ENCODE measurements at places on chromosomes 6 and 20.

GRCh38 chr6:43687437-43688347 lies at the start of gene MRPS18A:
Gene MRPS18A, minus strand, starts transcription at chr6:43687791. Its CDS starts 12 bp downstream, at chr6:43687779.
- DNase-seq = peak; percentile 89

DNA sequence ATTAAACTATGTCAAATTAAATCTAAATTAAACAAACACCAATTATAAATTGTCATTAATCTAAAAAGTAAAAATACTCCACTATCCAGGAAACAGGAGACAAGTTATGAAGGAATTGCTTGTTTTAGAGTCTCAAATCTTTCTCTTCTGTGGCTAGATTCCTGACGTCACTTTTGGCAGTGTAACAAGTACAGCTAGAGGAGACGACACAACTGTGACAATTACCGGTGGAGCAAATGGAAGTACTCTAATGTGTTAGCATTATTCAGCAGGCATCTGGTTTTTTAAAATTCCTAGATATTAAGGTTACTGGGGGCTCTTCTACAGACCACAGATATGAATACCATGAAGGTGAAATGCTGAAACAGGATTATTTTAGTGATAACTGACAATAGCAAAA lies 1042.7 kb downstream of the EPHA7 start:
- no peak for DNase-seq

DNA sequence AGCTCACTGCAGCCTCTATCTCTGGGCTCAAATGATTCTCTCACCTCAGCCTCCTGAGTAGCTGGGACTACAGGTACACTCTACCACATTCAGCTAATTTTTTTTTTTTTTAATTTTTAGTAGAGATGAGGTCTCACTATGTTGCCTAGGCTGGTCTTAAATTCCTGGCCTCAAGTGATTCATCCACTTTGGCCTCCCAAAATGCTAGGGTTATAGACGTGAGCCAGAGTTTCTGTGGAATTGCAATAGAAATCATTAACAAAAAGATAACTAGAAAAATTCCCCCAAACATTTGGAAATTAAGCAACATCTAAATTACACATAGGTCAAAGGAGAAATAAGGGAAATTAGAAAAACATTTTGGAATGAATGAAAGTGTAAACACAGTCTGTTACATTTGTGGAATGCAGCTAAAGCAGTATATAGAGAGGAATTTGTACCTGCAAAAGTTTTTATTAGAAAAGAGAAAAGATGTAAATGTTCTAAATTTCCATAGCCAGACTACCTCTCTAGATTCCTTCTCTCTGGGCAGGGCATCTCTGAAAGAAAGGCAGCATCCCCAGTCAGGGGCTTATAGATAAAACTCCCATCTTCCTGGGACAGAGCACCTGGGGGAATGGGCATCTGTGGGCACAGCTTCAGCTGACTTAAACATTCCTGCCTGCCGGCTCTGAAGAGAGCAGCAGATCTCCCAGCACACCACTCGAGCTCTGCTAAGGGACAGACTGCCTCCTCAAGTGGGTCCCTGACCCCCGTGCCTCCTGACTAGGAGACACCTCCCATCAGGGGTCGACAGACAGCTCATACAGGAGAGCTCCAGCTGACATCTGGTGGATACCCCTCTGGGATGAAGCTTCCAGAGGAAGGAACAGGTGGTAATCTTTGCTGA lies 51.3 kb downstream of the ATRN start:
- no peak for DNase-seq

- DNase-seq = peak; percentile 53
Observed at GRCh38 chr6:21588481-21589351, 4.8 kb upstream of the SOX4 start.

DNA sequence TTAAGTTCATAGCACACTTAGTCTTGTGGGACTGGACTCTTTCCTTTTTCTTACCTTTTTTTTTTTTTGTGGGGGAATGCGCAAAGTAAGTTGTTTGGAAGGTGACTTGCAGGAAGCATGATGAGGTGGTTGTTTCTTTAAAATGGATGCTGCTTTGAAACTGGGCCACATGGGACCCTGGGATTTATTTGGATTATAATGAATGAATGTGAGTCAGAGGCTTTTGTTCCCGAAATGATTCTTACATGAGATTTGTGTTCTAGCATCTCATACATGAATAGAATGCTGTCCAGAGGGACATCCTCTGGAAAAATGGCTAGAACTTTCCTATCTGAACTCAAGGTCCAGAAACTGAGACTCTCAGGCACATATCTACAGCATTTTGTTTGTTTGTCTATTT lies 236.6 kb upstream of the RNF24 start:
- no peak for DNase-seq

- no peak for DNase-seq
Observed at GRCh38 chr6:35922139-35922554, 1.2 kb upstream of the SRPK1 start.

- no peak for DNase-seq
Observed at GRCh38 chr6:38112181-38112580, 292.7 kb downstream of the ZFAND3 start.

DNA sequence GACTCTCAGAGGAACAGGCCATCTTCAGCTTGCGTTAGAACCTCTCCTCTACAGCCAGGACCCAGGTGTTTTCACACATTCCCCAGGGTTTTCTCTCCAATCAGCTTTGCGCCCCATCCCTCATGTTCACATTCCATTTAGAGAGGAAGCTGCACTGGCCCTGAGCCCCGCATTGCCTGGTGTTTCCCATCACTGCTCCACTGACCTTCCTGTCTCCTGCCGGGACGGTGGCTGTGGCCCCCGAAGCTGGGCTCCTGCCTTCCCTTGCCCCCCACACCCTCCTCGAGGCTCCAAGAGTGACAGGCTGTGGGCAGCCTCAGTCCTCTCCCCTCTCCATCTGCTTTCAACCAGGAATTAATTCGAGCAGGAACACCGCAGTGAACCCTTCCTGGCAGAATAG lies 357.3 kb downstream of the THBS2 start:
- no peak for DNase-seq

GRCh38 chr6:142833054-142833453 lies 111.9 kb downstream of the HIVEP2 start:
- DNase-seq = no peak

DNA sequence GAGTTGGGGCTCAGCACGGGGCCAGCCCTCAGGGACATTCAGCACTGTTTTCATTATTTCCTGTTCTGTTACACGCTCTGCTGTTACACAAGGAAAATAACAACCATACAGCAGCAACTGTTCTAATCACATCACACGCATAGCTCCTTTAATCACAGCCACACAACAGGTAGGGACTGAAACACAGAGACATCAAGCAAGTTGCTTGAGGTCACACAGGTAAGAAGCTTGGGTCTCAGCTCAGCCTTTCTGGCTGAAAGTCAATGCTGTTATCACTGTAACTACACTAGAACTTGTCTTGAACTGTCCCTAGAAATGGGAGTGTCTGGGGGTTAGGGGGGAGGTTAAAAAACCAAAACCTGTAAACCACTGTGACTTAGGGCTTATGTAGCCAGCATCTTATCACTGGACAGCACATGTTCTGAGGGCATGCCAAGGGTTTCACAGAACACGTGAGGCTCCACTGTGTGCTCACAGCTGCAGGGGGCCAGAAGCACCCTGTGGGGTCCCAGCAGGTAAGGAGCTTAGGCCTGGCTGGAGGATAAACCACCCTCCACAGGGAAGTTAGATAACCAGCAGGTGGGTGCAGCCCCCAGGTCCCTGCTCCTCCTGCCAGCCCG lies 146.0 kb downstream of the EYA2 start:
- no peak for DNase-seq

DNA sequence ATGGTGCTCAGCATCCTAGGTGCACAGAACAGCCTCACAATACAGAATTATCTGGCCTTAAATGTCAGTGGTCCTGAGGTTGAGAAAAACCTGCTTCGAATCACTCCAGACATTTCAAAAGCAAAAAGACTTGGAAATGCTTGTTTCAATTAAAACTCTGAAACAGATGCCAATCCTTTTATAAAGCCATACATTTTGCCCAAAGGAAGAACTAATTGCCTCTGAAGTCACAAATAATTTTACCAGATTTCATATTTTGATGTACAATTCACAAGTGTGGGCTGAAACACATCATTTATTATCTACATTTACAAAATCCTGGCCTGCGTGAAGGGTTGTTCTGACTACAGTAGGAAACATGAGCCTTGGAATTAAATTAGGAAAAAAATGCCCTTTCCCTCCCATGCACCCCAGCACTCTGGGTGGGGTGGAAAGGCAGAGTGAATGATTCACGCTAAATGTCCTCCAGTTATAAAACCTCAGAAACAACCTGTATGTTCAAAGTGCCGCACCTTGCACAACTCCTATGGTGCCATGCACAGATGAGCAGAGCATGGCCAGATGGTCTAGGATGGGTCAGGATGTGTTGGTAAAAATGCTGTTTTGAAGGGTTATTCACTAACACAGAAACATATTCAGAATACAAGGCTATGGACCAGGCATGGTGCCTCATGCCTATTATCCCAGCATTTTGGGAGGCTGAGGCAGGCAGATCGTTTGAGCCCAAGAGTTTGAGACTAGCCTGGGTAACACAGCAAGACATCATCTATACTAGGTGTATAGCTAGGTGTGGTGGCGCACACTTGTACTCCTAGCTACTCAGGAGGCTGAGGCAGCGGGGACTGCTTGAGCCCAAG lies 87.0 kb downstream of the ZMYND8 start:
- no peak for DNase-seq

DNA sequence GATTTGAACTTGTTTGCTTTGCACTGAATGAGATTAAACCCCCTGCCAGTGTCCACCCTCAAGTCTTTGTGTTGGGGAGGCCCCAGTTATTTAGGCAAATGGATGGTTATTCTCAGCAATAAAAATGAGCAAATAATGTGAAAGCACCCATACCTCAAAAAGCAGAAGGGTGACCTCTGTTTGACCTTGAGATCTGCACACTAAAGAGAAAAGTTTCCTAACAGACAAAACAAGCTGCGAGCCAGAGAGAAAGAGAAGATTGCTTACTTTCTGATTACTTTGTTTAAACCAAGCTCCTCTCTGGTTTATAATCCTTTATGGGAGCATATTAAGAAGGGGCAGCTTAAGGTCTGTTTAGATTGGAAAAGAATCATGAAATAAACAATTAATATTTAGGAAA lies 30.4 kb upstream of the TRERF1 start:
- DNase-seq = no peak

DNA sequence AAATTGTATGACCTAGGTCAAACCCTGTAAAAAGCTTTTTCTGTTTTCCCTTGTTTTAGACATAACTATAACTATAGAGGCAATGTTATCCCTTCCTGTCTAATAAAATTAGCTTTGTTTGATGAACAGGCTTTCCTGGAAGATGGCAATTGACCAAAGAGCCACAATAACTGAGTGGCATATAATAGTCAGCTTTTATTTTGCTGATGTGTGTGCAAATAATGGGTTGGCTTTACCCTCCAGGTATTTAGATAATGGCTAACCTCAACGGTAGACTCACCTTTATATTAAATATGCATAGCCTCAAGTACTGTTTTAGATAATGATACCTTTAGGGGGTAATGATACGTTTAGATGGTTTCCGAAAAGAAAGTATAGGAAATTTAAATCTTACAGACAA lies 15.0 kb downstream of the TBXT start:
- DNase-seq = no peak

- peak; percentile 96 for DNase-seq
Observed at GRCh38 chr20:884983-885952, 30.9 kb downstream of the ANGPT4 start.

- DNase-seq = no peak
Observed at GRCh38 chr6:130996635-130997034, 66.4 kb downstream of the EPB41L2 start.

DNA sequence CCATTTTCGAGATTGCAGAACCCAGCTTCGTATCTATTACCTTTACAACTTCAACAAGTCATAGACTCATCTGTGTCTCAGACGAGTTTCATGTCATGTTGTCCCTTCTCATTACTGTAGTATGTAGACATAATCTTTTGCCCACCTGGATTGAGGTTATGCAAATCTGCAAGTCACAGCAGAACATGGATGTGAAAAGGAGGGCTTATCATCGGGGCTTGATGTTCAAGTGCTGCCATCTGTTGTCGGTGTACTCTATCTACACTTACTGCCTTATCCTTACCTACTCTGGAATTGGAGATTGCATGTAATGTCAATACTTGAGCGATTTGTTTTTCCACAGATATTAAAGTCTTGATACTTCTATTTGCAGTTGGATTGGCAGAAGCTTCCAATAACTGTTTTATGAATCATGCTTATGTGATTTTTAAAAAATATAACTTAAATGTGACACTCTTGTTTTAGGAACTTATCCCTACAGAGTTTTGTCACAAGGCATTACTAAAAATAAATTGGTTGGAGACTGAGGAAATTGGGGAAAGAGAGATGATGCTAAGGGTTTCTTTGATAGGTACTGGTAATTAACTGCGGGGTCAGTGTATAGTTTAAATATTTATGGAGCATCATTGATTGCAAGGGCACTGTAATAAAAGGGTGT lies 3.0 kb upstream of the GOPC start:
- peak; percentile 47 for DNase-seq

DNA sequence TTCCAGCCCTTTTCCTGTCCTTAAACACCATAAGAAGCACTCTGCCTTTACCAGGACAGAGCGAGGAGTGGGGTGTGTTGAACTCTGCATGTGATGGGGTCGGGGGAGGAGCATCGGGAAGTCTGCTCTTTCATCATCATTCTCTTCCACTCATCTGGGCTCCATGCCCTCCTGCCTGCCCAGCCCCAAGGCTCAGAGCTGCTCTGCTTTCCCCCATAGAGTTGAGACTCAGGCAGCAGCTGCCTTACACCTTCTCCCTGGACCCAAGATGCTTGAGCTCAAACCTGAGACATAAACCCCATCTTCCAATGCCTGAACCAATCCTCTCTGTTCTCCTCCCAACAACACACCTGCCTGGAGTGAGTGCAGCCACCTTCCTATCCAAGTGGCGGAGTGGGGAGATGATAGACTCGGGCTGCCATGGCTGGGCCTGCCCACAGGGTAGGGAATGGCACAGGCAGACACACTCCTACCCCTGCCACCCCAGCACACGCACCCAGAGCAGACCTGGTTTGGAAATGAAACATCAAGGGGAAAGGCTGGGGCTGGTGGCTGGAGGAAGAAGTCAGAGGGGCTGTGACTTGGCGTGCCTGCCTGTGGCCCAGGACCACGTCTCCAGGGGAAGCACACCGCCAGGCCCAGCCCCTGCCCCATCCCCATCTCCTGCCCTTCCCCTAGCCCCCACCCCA lies 28.4 kb downstream of the TFEB start:
- DNase-seq = no peak

DNA sequence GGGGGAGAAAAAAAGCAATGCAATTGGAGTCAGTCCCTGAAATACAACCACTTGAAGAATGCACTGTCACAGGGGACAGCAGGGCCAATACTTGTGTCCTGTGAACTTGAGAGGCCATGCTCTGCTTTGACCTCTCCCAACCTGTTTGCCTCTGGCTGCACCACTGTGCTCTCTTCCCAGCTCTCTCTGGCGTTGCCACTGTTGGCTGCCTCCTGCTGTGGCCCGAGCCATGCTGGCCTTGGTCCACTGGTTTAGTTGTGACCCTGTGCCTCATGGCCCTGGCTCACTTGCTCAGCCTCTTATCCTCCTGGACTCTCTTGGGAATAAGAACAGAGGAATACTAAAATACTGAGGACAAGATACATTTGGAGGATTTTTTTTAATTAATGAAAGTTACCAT lies 14.5 kb upstream of the FBXO30 start:
- peak; percentile 36 for DNase-seq

- DNase-seq = no peak
Observed at GRCh38 chr6:131215219-131215618, 80.0 kb downstream of the AKAP7 start.

All from H9 (cell line).